ENCODE measurements at places on chromosomes 7 and 10.

DNA sequence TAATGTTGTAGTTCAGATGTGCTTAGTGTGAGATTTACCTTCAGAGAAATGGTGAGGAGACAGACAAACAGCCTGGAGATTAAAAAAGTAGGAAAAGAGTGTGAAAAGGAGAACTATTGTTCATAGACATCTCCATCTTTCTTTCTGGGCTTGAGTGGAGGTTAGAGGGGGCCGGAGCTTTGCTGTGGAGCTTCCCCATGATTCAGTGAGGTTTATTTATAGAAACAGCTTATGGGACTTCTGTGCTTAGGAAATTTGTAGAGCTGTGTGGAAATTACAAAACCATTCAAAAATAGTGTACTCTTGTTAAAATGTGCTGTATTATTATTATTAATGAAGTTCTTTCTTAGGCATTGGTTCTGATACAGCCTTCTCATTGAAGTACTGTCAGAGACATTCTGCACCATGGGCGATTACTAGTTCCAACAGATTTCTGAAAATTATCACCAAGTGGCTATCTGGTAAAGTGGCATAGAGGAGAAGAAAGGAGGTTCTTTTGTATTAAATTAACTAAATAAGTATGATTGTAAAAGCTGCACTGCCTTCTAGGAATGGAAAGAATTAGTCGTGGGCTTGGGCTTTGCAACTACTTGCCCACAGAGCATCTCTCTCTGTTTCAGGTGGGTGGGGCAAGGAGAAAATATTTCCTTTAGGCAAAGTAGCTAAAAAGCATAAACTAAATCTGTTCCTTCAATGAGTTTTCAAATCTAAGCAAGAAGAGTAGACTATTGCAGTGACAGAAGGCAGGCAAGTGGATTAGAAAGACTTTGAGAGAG is 8.7 kb upstream of the TCAF1 start:
- DNase-seq = no peak

DNA sequence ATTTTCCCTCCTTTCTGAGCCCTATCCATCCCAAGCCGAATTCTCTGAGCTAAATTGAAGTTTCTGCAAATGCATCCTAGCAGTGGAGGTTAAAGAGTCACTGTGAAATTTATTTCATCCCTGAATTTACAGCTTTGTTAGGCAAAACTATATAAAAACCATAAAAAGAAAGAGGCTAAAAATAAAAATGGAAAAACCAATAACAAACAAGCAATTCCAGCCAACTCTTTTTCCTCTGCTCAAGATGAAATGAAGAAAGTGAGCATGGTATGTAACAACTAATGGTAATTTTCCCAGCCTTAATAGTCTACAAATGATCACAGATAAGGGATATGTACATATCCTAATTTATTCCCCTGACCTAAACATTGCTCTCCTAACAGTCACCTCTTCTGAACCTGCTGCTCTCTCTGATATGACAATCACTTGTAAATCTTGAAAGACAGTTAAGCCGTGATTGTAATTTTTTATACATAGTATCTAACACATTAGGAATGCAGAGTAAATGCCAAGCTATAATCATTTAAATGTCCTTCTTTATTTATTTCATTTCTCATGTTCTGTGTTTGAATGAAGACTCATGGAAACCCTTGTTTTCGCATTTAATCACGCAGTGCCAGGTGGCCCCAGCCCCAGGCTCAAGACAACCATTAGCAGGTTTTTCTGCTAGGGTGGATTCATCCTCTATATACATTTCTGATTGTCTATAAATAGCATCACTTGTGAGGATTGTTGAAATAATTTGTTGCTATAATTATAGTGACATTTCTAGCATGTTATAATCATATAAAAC is 48.6 kb upstream of the NRP1 start:
- no peak for DNase-seq

DNA sequence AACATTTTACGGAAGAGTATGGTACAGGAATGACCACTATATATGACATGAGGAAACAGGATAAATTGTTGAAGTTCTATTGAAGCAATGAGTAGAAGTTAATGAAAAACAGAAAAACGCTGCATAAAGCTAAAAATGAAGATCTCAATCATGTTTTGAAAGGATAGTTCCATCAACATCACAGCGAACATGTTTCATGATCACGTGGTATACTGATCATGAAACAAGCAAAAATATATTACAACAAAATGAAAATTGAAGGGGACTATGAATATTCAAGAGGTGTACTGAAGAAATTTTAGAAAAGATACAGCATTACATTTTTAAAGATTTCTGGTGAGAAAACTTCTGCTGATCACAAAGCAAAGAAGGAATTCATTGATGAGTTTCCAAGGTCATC is 45.9 kb upstream of the TAC1 start:
- DNase-seq = no peak

GRCh38 chr7:36916116-36916515 is 191.8 kb upstream of the AOAH start:
- no peak for DNase-seq

GRCh38 chr10:8053446-8054243 is 843 bp upstream of the GATA3 start:
- DNase-seq = peak; percentile 94

- peak; percentile 49 for DNase-seq
Observed at GRCh38 chr7:104848138-104848990, 165.6 kb upstream of the KMT2E start.

GRCh38 chr7:30206491-30206890 is 71.7 kb downstream of the MTURN start:
- DNase-seq = no peak
